ENCODE measurements at places on chromosomes 5 and 9.

- DNase-seq: no peak
These were observed 275.5 kb upstream of the TMEM161B start for GRCh38 chr5:88544136-88544645.

- DNase-seq: no peak
These were observed 34.1 kb downstream of the RAD1 start for GRCh38 chr5:34881246-34881645.

DNA sequence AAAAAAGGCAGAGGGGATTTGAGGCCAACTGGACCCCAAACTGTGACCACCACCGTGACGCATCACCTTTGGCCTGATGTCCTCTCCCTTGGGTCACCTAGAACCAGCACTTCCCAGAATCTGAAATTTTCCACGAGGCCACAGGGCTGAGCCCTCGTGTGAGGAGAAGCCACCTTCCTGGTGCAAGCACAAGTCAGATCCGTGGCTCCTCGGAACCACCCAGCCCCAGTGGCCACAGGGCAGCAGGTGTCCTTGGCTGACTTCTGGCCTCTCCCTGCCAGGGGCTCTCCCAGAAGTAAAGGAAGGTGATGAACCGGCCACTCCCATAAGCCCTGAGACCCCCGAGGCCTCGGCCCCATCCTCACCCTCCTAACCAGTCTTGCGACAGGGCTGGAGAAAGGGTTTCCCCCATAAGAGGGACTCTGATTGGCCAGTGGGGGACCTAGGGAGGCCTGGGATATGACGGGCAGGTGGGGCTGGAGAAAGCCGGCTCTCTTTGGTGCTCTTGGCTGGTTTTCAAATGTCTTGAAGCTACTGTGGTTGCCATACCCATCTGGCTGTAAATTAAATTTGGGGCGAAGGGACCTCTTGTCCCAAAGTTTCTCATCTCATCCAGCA lies 20.9 kb upstream of the HMCN2 start:
- DNase-seq: no peak

DNA sequence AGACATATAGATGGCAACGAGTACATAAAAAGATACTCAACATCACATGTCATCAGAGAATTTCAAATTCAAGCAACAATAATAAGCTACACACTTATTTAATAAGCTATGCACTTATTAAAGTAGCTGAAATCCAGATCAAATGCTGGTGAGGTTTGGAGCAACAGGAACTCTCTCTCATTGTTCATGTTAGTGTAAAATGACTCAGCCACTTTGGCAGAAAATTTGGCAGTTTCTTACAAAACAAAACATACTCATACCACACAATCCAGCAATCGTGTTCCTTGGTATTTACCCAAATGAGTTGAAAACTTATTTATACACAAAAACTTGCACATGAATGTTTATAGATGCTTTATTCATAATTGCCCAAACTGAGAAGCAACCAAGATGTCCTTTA lies 131.5 kb upstream of the NFIL3 start:
- peak; percentile 25 for DNase-seq

DNA sequence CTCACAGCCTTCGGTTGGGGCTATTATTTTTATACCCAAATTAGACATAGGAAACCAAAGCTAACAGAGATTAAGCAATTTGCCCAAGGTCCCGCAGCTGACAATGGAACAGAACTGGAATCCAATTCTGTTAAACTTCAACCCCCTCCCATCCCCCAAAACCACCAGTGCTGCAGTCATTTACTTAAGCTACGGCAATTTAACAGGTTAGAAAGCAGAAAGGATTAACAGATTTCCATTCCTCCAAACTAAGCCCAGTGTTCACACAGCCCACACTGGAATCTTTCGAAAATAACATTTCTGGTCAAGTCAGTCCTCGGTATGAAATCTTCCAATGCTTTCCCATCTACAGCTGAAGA lies 1023.1 kb upstream of the DMAC1 start:
- DNase-seq: no peak

- DNase-seq: no peak
These were observed 44.4 kb upstream of the CTNNA1 start for GRCh38 chr5:138708791-138709190.
